ENCODE measurements at places on chromosomes 3 and 15.

DNA sequence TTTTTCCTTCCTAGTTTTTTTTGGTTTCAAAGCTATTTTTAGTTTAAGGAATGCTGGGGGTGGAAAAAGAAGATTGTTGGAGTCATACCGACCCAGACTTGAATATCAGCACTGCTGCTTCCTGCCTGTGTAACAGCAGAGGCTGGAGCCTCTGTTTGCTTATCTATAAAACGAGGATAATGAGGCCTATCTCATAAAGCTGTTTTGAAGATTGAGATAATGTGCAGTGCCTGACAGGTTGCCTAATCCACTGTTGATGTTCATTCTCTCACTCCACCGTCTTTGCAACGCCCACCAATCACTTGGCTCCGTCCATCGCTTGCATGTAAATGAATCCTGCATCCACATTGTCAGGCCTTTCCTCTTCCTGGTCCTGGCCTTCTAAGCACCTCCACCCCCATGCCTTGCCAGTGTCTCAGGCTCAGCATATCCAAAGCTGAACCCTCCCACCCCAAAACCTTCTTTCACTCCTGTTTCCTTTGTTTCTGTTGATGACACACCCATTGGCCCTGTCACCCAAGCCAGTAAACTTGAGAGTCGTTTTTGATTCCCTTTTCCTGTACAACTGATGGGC is 94.9 kb downstream of the MEX3B start:
- DNase-seq, result no peak

- DNase-seq, result no peak
Observed at GRCh38 chr15:85768595-85769168, 26.0 kb downstream of the KLHL25 start.

GRCh38 chr15:60419753-60420152 is 22.0 kb upstream of the ANXA2 start:
- no peak for DNase-seq

DNA sequence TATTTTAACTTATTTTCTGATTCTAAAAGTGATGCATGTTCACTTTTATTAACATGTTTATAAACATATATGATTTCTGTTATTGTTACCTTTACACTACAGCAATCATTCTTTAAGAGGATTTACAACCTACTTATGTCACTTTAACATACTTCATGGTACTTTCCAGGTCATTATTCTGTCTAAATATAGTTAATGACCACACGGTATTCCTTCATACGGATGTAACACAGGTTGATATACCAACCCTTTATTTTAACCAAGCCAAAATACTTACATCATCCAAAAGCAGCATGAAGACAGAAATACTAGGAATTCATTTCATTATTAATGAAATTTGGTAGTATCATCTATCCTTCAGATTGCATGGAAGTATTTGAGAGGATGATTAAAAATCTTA is 18.6 kb downstream of the PIK3R4 start:
- no peak for DNase-seq

GRCh38 chr3:98805571-98805970 is 42.4 kb downstream of the ST3GAL6 start:
- DNase-seq, result no peak

DNA sequence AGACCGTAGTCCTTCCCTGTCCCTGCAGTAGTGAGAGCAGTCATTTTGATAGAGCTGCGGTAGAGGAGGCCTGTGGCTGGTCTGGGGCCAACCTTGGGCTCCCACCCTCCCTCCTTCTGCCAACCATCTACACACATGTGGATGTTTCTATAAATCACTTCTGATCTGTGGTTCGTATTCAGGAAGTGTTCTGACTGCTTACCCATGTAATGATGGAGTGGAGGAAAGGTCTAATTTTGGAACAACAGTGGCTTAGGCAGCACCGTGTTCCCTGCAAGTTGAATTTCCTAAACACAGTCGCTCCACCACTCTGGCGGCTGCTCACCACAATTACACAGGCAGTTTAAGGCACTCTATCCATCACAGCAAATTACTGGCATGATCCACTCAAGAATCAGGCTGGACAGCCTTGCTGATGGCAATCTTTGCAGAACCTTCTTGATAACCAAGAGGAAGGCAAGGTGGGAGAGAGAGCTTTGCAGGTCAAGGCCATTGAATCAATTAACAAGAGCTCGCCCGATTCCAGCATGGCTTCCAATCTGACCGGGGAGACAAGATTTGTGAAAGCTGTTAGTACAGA is 104.7 kb upstream of the VEPH1 start:
- DNase-seq, result no peak

DNA sequence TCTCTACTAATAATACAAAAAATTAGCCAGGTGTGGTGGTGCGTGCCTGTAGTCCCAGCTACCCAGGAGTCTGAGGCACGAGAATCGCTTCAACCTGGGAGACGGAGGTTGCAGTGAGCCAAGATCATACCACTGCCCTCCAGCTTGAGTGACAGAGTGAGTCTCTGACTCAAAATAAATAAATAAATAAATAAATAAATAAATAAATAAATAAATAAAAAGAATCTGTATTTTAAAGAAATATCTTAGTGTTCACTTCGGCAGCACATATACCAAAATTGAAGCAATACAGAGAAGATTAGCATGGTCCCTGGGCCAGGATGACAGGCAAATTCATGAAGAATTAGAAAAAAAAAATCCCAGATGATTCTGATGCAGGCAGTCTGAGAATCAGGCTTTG is 51.9 kb downstream of the ROBO2 start:
- DNase-seq, result no peak

DNA sequence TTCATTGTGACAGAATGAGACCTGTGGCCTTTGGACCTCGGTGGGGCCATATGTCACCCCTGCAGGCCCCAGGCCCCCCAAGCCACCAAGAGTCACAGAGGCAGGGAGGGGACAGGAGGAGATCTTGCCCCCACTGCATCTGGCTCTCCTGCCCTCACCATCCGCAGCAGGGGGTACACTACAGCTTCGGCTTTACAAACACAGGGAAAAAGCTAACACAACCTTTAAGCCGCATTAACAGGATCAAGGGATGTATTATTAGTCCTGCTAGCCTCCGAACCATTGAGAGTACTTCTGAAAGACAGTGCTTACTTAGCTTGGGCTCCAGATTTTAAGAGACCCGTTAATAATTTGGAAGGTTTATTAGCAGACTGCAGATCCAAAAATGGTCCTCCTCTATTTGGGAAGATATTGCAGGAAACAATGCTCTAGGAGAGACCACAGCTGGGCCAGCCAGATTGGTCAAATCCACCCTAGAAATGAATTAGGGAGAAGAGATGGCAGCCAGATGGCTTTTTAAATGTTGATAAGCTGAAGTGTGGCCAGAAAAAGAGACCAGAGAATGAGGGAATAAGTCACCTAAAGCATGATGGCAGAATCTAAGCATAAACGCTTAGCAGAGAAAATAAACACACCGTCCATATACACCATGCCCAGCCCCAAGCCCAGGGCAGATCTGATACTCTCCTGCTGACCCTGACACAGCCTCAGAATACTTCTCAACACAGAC is 31.5 kb downstream of the SRGAP3 start:
- no peak for DNase-seq

DNA sequence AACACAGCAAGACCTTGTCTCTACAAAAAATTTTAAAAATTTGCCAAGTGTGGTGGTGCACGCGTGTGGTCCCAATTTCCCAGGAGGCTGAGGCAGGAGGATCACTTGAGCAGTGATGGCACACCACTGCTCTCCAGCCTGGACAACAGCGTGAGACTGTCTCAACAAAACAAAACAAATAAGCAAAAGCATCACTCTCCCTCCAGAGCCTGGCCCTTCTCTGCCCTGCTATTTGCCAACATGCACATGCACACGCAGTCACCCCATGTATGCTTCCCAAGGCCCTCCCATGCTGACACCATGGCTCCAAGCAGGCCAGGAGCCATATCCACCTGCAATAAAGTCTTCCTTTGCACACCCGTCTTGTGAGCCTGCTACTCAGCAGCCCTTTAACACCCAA is 2.1 kb downstream of the KIF9 start:
- DNase-seq, result no peak

- no peak for DNase-seq
Observed at GRCh38 chr3:177284383-177284881, 87.2 kb upstream of the TBL1XR1 start.

DNA sequence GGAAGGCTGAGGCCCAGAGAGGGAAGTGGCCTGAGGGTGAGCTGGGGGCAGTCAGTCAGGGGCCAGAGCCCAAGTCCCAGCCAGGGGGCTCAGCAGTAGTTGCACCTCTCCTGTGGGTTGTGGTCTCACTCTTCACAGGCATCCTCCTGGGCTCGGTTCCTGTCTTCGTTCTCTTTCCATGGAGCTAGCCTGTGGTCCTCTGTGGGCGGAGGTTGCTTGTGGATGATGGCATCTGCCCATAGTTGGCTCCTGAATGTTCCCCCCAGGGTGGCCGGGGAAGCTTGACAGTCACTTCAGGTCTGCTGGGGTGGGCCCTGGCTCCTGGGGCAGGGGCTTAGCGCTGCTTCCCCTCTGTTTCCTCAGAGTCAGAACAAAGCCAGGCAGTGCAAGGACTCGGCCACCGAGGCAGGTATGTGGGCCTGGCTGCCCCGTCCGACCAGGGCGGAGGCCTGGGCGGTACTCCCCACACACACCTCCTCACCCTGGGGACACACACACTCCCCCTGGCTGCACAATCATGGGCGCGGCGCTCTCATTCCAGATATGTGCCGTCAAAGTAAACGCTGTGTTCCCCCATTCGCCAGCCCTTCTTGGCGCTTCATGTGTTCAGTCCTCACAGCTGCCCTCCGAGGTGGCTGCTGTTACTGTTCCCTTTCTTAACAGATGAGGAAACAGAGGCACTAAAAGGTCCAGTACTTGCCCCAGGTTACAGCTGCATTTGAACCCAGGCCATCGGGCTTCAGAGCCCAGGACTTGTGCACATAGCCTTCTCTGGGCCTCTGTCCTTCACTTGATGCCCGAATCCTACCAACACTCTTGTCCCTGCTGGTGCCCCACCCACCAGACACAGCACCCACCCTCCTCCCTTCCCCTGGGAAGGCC is 34.5 kb downstream of the PSTPIP1 start:
- no peak for DNase-seq

GRCh38 chr3:13194285-13195209 is 121.3 kb upstream of the IQSEC1 start:
- no peak for DNase-seq

DNA sequence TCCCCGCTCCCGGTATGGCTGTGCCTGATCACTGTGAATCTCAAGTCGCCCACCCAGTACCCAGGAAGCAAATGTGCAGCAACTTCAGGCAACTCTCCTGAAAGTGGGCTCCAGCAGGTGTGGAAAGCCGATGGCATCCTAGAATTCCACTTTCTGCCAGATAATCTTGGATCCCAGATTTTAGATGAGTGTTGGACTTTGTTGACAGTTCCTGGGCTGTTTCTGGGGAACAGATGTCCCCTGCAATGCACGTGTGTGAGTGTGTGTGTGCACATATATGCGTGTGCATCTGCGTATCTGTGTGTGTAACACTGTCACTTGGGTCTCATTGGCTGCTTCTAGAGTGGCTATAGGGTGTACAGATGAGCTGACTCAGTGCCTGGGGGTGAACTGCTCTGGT is 59.0 kb downstream of the FEM1B start:
- no peak for DNase-seq

GRCh38 chr3:100150473-100150872 is 36.2 kb upstream of the FILIP1L start:
- DNase-seq, result no peak
